Astrocyte of the cerebellum (primary cell): ENCODE measurements at places on chromosomes 7 and 10.

DNA sequence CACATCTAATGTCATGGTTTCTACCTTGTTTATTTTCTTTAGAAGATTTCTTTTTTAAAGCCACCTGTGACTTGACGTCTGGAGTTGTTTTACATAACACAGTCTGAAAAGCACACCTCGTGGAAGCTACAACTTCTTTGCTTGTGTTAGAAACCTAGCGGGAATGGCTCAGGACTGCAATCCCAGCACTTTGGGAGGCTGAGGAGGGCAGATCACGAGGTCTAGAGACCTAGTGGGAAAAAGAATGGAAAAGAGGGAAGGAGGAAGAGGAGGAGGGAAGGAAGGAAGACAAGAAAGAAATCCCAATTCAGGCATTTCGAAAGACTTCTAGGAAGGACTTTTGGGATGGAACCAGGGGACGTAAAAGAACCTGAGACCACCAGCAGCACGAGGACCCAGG, 146.3 kb upstream of the CELF2 start:
- no peak for DNase-seq

DNA sequence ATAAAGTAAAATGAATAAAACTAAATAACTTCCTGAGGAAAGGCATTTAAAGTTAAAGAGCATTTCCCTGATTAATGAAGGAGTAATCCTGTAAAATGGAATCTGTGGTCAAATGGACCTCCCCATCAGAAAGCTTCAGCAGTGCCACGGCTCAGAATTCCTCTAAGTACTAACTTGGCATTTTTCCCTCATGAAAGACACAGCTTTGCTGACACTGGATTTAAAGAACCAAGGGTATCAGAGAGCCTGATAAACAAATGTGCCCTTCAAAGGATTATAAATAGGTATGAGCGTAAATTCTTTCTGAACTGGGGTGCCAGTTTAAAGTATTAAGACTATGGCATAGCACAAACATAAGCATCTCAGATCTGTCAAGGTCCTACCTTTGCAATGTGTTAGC, 24.2 kb upstream of the RNF148 start:
- no peak for DNase-seq

- no peak for DNase-seq
Measured at GRCh38 chr10:98474628-98475027, 27.9 kb upstream of the HPS1 start.

- peak; percentile 5 for DNase-seq
Measured at GRCh38 chr10:78312197-78313047, 278.8 kb downstream of the RPS24 start.

DNA sequence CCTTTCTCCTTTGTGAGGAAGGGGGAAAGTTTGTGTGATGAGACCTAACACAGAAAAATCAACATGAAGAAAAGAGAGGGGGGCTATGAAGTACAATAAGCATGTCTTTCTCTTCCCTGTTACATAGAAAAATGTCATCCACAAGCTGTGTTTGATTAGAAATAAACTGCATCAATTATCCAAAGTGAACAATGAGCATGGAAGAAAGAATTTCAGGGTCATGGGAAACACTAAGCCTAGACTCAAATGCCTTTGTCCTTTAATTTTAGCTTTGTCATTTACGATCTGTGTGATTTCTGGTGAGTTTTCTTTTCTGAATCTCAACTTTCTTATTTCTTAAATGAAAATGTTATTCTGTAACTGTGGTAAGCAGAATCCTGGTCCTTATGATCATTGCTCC, 121.0 kb downstream of the GNAI1 start:
- DNase-seq, result no peak

DNA sequence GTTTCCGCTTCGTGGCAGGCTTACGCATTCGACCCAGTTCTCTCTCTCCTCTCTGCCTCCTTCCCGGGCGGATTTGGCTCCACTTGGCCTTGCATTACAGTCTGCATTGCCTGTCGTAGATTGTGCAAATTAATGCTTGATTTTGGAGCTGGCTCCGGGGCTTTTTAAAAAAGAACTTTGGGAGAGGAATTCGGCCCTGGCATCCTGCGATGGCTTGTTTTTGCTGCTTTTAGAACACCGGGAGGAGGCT, 767 bp downstream of the EIF4EBP2 start:
- no peak for DNase-seq

DNA sequence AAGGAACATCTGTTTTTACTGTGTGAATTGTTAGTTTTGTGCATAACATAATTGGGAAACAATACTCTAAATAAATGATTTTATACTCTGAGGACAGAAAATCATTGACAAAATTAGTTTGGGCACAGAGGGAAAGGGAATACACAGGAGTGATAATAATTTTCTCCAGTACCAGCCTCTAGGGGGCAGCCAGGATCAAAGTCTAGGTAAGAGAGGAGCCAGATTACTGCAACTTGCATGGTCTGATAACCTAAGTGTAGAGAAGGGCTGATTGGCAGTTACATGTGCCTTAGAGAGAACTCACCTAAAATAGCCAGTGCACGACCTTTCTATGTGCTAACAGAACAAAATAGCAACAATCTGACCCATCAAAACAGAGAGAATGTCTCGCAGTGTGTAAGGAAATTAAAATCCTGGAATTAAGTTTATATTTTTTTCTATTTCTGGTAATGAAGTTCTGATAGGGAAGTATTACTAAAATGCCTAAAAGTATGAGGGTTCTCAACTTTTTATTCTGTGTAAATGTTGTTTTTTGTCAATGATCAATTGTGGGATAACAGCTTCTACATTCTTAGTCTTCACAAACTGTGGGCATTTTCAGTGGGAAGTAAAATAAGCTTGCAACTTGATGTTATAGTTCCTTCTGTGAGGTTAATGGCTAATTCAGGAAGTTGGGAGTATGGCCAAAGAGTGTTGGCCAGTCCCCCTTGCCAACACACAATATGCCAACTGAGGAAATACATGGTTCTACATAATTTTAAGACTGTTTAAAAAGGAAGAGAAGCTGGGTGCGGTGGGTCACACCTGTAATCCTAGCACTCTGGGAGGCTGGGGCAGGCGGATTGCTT, 66.4 kb downstream of the EXOC6 start:
- peak; percentile 11 for DNase-seq

GRCh38 chr7:131329176-131329570, 1.5 kb downstream of the MKLN1 start:
- DNase-seq, result no peak

- DNase-seq, result no peak
Measured at GRCh38 chr7:69769826-69770225, 171.6 kb downstream of the AUTS2 start.

GRCh38 chr7:137130751-137131158, 212.8 kb downstream of the PTN start:
- peak; percentile 79 for DNase-seq

DNA sequence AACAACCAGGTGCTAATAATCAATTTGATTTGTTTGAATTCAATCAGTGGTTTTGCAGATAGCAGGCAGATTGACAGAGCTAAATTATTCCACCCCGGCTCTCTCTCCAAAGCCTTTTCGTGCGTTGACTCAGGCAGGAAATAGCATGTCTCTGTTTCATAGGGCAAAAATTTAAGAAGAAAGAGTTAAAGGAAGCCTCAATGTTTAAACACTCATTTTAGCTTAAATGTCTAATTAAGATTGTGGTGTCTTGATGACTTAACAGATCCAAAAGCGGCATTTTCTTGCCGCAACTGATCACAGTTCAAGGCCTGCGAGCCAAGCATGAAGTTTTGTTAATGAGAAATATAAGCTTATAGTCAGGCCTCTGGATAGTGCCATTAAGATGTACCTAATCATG, 1051.1 kb upstream of the AUTS2 start:
- no peak for DNase-seq

GRCh38 chr7:151494298-151495284, 25.1 kb downstream of the RHEB start:
- DNase-seq, result no peak

DNA sequence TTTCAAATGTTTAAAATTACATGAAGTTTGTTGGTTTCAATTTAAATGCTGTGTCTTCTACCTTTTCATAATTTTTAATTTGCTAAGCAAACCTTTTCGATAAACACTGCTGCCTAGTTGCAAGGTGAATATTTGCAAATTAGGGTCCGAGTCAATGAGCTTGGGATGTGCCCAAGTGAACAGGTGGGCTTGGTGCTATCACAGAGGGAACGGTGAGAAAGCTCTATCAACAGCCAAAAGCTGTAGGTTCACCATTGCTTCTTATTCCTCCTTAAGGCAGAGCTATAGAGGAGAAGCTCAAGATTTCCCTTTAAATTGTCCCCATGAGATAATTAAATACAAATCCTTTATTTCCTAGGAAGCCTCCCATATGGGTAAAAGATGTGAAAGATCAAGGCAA, 245.3 kb upstream of the CELF2 start:
- DNase-seq, result no peak

GRCh38 chr7:118559207-118559606, 334.7 kb downstream of the ANKRD7 start:
- no peak for DNase-seq

DNA sequence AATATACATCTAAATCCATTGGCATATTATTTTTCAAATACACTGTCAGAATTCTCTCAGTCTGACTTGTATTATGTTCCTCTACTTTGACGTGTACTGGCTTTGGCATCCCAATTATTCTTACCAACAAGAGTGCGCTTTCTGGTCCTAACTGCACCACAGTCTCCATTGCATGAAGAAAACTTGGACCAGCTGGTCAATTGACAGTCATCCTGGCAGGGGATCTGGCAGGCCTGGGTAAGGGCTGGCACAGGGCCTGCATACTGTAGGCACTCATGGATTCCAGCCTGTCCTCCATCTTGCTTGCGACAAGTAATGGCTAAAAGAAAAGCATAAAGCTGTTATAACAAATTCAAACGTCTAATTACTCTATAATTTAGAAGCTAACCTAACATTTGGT, 384.9 kb downstream of the THSD7A start:
- DNase-seq, result no peak

DNA sequence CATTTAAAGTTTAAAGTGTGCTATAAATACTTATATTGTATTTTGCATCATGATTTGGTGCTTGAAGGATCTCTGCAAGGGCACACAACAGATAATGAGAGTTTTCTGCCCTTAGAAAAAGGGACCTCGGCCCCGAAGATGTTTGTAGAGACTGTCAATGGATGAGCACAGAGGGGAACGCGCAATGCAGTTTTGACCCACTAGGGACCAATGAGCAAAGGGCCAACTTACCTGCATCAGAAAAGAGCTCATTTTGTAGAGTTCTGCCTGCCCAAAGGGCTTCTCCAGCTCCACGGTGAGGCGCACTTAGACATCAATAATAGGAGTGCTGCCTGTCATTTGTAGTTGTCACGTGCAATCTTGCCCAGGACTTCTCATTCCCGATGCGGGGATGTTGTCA, 91.1 kb downstream of the BUB3 start:
- DNase-seq, result no peak

DNA sequence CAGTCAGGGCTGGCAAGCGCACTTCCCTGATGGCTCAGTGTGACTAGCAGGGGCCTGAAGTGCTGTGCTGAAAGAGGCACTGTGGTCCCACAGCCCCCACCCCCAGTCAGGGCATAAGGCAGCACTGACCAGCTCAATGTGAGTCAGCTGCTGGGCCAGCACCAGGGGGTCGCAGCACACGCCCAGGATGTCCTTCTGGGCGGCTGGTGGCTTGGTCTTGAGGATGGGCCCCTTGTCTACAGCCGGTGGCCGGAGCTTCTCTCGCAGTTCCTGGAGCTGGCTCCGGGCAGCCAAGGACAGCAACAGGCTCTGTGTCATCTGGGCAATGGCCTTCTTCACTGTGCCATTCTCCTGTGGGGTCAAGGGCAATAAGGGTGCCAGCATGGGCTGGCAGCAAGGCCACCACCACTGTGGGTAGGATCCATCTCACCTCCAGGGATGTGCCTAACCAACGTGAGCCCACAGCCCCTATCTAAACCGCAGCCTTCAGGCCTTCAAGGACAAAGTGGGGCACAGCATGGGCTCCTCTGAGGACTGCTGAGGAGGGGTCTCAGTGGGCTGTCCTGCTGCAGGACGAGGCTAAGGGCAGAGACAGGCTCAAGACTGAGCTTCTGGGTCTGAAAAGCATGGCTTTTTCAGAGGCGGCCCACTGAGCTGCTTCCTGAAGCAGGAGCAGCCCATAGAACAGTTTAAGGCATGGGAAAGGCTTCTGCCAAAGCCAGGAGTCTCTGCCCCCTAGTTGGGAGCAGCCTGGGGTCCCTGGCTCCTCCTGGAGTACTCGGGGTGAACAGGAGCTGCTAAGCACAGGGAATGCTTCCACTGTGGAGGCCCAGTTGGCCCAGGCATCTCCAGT, 62.5 kb downstream of the CSGALNACT2 start:
- DNase-seq, result no peak

GRCh38 chr7:158631574-158632195, 44.1 kb upstream of the PTPRN2 start:
- DNase-seq, result no peak

- DNase-seq, result no peak
Measured at GRCh38 chr7:123945938-123946337, 20.9 kb downstream of the SPAM1 start.

DNA sequence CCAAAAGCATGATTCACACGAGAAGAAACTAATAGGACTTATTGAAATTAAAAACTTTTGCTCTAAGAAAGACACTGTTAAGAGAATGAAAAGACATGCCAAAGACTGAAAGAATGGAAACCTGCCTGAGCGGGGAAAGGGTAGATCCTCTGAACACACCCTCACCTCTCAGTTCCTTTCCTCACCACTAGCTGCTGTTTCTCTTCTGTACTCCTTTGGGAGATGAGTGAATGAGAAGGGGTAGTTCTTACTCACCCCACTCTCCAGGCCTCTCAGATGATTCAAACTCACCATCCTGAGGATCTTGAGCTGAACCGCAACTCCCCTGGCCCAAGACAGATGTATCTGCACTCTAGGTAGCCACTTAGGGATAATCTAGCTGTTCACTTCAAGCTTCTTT, 41.9 kb downstream of the IQUB start:
- DNase-seq, result no peak

DNA sequence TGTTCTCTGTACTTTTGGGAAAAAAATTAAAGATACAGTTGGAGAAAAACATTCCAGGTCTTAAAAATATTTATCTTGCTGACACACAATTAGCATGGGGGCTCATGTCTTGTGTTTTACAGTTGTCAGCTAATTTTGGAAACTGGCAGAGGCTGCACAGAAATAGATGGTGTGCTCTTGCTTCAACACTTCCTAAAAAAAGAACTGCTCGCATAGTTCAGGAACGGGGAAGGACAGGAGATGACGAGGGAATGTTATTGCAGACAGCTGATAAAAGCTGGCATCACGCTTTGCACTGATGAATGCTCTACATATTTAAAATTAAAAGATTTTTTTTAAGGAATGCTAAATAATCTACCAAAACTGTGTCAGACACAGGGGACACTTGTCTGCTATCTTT, 103.5 kb upstream of the CELF2 start:
- no peak for DNase-seq

GRCh38 chr10:27188259-27188658, 33.1 kb downstream of the MASTL start:
- DNase-seq, result no peak

GRCh38 chr10:37736120-37736519, 121.3 kb downstream of the ZNF248 start:
- DNase-seq, result no peak
